ENCODE measurements at places on chromosomes 2 and 18. TPM values are rescaled to one million over a fixed set of nuclear protein-coding genes. Genes with fewer than 3 reads are reported as not detected.

- DNase-seq = no peak
Observed at GRCh38 chr2:183950673-183951072, 647.7 kb upstream of the ZNF804A start.

The ZNF396 gene
- total RNA-seq = 1.7 TPM

The MYOM1 gene
- 42.1 TPM for total RNA-seq

- peak; percentile 83 for DNase-seq
Observed at GRCh38 chr2:217523286-217523685, 479.5 kb downstream of the TNS1 start.

DNA sequence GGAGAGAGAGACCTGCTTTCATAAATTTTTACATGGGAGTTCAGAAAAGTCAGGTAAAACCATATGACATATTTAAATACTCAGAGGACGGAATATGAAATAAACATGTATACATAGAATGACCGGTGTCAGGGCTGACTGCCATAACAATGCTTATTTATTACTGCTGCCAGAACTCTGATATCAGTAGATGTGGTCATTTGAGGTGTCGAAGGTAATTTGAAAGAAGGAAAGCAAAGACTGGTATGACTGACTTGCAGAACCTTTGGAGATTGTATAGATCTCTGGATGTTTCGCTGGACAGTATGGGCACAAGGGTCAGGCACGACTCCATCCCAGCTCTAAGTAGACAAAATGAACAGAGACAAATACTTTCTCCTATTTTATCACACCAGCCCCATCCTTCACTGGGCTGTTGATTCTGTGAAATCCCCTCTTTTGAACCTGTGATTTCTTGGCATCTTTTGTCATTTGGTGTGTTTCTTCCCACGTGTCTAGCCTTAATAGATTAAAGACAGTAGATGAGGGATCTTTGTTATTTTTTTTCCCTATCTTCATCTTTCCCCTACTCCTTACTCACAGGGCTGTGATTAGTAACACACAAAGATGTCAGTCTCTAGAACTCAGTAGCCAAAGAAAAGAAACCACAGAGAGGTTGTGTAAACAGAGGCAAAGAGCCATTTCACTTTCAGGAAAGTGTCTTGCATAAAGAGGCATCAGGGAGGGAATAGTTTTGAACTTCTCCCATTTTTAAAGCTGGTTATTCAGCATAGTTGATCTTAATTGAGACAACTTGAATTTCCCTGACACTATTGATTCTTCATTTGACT, 61.6 kb downstream of the ICOS start:
- no peak for DNase-seq

The CRYGD gene
- not detected for total RNA-seq

DNA sequence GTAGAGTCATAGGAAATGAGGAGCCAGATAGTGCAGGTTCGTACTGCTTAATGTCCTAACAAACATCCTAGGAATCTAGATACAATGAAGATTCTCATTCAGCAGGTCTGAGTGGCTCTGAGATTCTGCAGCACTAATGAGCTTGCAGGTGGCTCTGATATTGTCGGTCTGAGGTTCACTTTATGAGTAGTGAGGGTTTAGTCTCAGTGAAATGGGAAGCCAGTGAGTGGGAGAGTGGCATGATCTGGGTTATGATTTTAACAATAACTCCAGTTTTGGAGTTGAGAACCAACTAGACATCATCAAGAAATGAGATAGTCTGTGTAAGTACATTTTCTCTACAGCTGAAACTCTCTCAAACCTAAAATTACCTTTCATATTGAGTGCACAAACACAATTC, 166.8 kb upstream of the SP5 start:
- no peak for DNase-seq

GRCh38 chr2:215906458-215906857, 106.9 kb downstream of the MREG start:
- DNase-seq = no peak

The SLC25A12 gene
- 34.7 TPM for total RNA-seq

DNA sequence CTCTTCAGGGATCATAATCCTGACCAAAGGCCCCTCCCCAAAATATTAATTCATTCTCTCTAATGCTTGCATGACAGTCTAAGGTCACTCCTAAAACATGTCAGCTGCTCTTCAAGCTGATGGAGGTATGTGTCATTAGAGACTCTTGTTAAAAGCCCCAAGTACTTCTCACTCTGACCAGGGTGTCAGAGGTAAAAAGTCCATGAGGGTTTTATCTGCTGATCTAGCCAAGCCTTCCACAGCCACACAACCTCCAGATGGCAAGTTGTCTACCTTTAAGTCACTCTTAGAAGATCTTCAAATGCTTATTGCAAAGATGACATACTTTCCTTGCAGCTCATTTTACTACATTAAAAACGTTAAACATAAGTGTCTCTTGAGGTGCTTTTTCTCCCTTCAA, 83.6 kb upstream of the ETAA1 start:
- no peak for DNase-seq

GRCh38 chr18:69367104-69367503, 33.6 kb upstream of the DOK6 start:
- no peak for DNase-seq

DNA sequence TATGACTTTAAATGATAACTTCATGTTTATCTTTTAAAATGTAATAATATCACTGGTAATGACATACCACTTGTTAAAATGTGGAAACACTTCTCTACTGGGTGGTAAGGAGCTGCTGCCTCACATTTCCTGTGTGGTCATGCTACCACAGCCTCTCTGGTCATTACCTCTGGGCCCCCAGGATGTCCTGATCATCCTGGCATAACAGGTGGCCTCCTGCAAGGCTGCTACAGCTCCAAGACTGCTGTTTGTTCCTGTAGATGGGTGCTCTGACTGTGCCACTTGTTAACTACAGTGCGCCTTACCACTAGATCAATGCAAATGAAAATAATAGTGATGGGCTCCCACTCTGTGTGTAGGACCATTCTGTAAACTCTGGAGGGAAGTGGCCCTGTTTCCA, 500.2 kb upstream of the SPRED2 start:
- DNase-seq = no peak

DNA sequence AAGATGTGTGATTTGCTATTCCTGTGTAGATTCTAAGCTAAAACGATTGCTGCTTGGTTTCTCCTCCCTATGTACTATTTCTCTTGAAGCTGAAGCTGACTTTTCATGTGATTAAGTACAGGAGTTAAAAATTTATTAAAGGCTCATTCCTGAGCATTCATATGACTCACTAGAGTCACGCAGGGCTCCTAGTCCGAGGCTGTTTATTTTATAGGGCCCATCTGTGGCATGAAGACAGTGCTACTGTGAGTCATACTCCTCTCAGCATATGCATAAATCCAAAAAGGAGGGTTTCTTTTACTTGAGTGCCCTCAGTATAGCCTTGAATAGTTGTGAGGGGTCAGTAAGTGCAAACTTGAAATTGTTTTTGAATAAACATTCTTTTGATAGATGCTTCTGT, 378.8 kb downstream of the PTPRM start:
- no peak for DNase-seq

DNA sequence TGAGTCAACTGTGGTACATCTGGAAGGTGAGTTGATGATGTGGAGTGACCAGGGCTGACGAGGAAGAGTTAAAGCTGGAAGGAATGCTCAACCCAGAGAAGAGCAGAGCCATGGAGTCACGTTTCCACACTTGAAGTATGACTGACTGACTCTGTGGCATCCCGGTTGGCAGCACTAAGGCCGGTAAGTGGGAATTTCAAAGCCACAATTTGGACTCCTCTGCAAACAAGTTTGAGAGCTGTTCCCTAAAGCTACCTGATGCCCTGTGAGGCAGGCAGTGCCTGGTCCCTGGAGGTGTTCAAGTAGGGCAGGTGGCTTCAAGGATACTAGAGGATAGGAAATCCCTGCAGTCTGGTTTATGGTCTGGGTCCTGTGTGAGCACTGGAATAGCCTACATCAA, 69.3 kb upstream of the ITGB6 start:
- DNase-seq = no peak

DNA sequence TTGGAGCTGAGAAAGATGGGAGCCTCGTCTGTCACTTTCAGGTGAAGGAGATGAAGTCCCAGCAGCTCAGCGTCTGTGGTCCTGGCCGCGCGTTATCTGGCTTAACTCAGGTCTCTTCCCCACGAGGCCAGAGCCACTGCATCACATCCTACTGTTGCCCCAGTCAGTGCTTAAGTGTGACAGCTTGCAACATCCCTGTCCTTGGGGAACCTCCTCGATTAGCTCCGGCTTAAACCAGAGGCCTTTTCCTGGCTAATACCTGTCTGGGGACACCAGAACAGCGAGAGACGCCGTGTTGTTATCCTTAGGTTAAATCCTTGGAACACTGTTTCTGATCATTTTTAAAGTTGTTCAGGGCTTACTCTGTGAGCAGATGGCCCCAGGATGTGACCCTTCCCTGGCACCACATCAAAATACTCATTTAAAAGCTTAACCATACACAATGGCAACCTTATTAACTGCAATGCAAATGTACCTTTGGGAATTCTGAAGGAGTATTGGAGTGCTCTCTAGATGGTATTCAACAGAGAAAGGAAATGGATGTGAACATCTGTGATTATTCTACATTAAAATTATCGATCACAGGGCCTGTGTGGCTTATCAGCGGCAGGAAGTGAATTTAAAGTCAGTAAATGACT, 61.2 kb upstream of the SPP2 start:
- no peak for DNase-seq

The MYO5B gene
- total RNA-seq = 1.4 TPM

DNA sequence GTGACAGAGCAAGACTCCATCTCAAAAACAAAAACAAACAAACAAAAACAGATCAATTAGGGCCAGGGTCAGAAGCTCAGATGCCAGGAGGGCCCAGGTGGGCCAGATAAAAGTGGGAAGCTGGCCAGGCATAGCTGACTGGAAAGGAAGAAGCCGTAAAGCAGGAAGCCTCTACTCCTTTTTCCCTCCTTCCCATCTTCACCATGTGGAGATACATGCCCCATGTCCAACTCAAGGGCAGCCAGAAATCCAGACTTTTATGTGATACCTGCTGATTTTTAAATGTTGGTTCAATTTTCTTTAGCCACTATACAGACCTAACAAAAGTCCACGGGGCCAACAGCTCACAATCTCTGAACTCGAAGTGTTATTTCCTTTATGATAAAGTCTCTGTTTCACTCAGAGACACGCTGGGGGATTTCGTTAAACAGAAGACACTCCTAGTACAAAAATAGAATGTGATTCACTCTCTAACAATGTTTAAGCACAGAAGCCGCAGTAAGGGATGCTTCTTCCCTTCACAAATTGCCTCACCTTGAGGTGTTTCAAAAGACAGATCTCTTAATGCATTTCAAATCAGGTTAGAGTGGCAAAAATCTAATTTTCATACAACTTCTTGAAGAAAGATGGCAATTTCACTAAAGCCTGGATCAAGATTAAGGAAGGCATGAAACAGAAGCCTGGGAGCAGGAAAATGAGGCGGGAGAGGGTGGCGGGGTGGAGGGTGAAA, 14.0 kb downstream of the TMEM247 start:
- DNase-seq = no peak

DNA sequence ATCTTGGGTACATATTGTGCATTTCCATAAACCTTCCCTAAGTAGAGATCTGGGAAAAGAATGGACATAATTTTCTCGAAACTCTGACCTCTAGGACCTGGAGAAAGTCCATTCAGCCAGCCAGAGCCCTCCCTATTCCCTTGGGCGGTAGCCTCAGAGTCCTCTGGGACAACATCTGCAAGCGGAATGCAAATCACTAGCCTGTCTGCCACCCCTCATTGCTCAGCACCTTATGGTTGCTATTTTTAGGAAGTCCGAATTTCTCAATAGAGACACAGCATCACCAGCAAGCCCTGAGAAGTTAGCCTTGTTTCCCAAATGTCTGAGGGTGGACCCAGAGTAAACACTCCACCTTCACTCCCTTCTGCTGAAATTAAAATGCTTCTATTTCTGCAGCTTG, 17.6 kb upstream of the CD28 start:
- DNase-seq = peak; percentile 86

- no peak for DNase-seq
Observed at GRCh38 chr18:14936313-14936712, 188.3 kb downstream of the ANKRD30B start.

DNA sequence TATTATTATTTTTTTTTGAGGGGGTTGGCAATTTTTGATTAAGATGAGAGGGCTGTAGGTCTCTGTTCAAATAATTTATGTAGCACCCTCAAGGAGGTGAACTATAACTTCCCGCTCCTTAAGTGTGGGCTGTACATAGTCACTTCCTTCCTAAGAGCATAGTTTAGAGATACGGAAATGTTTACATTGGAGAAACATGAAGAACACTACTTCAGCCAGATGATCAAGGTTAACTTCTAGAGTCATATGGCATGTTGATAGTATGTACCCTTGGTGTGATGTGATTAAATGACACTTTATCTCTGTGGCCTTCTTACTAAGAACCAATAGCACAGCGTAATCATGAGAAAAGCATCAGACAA, 93.7 kb downstream of the MIB1 start:
- no peak for DNase-seq

DNA sequence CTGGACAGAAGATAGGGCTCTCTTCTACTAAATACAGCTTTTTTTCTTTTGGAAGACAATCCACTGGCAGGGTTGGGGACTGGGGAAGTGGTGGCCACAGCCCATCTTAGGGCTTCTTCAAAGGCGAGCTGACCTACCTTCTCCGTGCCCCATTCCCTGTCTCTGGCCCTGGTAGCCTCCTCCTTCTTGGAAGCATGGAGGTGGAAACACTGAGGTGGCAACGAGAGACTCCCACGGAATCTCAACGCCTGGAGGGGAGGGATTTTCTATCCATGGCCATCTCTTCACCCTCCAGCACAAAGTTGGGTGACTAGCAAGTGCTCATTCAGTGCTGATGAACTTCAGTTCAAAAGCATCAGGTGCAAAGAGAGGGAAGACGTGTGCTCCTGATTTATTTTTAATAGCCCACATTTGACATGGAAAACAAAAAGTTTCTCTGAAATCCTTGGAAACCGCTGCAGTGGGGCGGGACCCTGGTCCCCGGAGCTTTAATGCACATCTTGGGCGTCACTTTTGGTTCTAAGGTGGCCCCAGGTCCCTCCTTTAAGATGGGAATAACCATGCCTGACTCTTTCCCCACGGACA, 633 bp upstream of the ARMC9 start:
- DNase-seq = no peak

The ASB18 gene
- not detected for total RNA-seq

The CFC1 gene
- total RNA-seq = not detected

The AQP12A gene
- not detected for total RNA-seq

DNA sequence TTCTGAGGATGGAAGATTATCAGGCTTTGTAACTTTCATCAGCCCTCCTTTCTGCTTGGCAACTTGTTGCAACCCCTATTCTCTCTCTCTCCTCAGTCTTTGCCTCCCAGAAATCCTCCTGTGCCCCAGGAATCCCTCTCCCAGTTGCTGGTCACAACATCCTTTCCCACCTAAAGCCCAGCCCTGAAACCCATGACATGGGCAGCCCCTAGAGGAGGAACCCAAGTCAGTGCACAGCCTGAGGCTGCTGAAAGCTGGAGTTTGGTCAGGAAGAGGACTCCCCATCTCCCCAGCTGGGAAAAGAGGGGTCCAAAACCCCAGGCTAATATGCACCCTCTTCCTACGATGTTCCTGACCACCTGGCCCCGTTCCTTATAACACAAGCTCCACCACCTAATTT, 29.5 kb downstream of the PKDCC start:
- DNase-seq = no peak

The ATP5MC3 gene
- 139 TPM for total RNA-seq

The MALL gene
- total RNA-seq = 35.1 TPM
